ENCODE measurements at places on chromosomes 5 and 9.

DNA sequence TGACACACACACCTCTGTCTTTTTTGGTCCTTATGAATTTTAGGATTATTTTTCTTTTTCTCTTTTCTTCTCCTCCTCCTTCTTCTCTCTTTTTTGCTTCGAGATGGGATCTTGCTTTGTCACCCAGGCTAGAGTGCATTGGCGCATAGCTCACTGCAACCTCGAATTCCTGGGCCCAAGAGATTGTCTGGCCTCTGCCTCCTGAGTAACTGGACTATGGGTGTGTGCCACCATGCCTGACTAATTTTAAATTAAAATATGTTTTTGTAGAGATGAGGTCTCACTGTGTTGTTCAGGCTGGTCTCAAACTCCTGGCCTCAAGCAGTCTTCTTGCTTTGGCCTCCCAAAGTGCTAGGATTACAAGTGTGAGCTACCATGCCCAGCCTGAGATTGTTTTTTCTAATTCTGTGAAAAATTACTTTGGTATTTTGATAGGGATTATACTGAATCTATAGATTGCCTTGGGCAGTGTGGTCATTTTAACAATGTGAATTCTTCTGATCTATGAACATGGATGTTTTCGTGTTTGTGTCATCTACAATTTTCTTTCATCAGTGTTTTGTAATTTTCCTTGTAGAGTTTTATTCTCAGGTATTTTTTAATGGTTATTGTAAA, 7.7 kb downstream of the AHRR start:
- DNase-seq = no peak

GRCh38 chr9:76451234-76451633, 7.7 kb upstream of the GCNT1 start:
- no peak for DNase-seq

DNA sequence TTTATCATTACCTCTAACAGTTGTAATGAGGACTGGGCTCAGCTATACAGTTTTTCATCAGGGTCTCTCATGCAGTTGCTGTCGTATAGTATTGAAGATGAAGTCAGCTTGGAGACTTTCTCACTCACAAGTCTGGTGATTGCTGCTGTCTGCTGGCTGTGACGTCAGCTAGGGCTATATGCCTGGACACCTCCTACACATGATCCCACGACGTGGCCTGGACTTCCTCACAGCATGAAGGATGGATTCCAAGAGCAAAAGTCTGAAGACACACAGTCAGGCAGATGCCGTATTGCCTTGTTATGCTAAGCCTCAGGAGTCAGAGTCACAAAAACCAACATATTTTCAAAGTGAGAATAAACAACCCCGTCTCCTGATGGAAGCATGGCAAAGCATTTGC, 193.3 kb downstream of the LURAP1L start:
- DNase-seq = no peak

- DNase-seq = no peak
These were observed 1.6 kb downstream of the CMBL start for GRCh38 chr5:10306114-10306513.

GRCh38 chr5:168123631-168124528, 167.6 kb upstream of the WWC1 start:
- DNase-seq = no peak

DNA sequence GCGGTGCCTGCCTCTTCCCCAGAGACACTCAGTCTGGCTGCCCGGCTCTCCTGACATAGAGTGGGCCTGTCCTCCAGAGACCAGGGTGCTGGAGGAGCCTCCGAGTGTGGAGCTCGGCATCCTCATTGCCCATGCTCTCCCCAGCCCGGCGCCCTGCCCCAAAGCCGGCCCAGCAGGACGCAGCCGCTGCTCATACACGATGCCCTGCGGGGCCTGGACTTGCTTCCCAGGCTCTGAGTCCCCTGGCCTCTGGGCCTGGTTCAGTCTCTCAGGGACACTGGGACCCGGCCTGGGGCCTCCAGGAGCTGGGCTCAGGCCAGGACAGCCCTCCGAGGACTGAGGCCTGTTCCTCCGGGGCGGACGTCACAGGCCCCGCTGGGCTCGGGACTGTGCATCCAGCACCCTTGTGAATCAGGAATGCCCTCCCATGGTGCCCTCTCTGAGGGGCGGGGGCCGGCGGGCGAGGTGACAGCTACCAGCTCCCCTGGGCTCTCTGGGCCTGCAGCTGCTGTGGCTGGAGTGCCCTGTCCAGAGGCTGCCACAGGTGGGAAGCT, 23.2 kb downstream of the TPPP start:
- no peak for DNase-seq

GRCh38 chr5:142537938-142538337, 148.0 kb downstream of the FGF1 start:
- DNase-seq = no peak

DNA sequence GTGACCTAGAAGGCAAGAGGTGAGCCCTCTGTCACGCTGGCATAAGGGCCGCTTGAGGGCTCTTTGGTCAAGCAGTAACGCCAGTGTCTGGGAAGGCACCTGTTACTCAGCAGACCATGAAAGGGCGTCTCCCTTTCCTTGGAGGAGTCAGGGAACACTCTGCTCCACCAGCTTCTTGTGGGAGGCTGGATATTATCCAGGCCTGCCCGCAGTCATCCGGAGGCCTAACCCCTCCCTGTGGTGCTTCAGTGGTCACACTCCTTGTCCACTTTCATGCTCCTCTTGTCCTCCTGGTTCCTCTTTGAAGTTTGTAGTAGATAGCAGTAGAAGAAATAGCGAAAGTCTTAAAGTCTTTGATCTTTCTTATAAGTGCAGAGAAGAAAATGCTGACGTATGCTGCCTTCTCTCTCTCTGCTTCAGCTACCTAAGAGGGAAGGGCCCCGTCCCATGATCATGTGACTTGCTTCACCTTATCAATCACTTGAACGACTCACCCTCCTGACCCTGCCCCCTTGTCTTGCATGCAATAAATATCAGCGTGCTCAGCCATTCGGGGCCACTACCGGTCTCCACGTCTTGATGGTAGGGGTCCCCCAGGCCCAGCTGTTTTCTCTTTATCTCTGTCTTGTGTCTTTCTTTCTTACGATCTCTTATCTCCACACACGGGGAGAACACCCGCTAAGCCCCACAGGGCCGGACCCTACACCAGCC, 16.7 kb upstream of the SCGB3A1 start:
- DNase-seq = no peak

DNA sequence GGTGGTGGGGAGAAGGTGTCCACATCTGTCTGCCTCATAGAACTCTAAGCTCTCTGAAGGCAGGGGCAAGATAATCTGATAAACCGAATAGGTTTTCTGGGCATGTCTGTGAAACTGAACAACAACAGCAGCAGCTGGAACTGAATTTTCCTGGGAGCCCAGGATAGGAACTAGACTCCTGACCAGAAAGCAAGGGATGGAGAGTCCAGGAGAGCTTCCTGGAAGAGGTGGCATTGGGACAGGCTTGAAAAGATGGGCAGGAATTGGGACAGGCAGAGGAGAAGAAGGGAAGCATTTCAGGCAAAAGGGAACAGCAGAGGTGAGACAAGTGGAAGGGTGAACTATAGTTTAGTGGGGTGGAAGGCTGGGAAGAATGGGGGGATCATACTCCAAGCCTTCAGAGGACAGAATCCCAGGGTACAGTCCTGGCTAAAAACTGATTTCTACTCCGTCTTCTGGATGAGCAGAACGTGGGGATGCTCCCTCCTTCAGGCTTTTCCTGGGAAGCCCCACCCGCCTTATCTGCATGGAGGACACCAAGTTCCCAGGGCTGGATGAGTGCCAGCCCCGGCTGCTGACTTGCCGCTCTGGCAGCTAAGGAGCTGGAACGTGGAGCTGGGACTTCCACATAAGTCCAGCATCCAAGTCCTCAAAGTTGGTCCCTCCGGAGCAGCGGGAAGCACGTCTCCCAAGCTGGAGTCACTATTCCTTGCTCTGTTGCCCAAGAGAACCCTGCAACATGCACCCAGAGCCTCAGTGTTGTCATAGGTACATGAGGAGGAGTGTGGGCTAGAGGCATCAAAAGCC, 13.9 kb upstream of the KIF12 start:
- no peak for DNase-seq

DNA sequence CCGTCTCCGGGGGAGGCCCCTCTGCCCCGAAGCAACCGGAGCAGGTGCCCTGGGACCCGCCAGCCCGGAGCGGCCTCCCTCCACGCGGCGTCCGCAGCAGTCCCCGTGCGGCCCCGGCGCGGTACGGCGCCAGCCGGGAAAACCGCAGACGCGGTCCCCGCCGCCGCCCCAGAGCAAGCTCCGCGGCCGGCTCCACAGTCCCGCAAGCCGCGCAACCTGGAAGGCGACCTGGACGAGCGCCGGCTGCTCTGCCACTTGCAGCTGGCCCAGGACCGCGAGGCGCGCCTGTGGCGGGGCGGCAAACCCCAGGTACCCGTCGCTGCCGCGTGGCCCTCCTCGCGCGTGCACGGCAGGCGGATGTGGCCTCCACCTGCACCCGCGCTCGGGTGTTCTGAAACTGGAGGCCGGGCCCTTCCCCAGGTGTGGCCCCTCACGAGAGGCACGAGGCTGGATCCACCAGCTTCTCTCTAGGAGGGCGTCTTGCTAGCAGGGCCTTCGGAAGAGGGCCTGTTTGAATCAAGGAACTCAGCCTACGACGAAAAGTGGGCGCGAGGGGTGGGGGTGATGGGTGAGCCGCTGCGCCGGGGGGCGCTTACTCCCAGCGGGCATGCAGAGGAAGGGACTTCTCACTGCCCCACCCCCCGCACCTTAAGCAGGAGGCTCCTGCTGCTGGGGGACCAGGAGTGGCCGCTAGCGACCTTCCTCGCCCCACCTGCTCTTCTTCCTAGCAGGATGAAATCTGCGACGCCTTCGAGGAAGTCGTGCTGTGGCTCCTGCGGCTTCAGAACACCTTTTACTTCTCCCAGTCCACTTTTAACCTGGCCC, 602 bp downstream of the CCNI2 start:
- DNase-seq = no peak

- DNase-seq = no peak
These were observed 3.4 kb upstream of the ESM1 start for GRCh38 chr5:54988817-54989216.

DNA sequence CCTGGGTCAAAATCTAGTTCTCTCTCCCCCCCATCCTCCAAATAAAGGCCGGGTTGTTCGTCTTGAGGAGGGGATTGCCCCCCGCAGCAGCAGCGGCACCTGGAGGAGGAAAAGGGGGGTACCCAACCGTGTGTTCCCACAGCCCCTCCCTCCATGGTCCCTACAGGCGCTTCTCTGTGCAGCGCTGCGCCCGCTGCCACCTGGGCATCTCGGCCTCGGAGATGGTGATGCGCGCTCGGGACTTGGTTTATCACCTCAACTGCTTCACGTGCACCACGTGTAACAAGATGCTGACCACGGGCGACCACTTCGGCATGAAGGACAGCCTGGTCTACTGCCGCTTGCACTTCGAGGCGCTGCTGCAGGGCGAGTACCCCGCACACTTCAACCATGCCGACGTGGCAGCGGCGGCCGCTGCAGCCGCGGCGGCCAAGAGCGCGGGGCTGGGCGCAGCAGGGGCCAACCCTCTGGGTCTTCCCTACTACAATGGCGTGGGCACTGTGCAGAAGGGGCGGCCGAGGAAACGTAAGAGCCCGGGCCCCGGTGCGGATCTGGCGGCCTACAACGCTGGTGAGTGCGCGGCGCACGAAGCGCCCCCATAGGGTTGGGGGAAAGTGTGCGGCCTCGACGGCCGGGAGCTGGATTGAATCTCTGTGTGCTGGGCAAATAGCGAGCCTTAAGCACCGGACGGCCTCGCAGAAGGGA, 3.5 kb downstream of the LHX2 start:
- DNase-seq = no peak

DNA sequence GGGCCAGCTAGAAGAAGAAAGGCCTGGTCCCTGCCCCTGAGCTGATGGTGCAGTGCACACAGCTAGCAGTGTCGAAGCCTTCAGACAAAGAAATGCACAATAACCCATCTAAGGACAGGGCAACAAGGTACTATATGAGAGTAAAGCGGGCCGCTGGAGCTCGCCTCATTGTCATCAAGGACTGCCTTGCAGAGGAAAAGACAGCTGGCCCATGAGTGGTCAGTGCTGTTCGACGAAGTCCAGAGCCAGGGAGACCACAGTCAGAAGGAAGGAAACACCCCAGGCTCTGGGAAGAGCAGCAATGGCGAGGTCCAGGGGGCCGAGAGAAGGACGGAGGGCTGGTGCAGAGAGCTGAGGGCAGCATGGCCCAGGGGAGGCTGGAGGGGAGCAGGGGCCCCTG, 17.3 kb downstream of the ATPSCKMT start:
- no peak for DNase-seq

- DNase-seq = no peak
These were observed 257.8 kb downstream of the FSTL4 start for GRCh38 chr5:133354323-133355185.

DNA sequence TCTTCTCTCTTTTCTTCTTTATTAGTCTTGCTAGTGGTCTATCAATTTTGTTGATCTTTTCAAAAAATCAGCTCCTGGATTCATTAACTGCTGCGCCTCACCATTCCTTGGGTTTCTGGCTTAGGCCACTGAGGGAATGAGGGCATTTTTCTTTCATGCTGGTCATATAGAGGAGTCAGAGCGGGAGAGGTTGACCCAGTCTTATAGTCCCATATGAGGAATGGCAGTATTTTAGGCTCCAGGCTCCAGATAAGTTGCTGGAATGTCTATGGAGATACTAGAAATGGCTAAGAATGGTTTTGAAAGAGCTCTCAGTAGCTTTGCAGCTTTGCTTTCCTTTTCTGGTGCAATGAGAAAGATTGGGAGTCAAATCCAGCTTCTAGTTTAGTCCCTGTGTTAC, 58.2 kb downstream of the GALNT10 start:
- no peak for DNase-seq
